ENCODE measurements at places on chromosomes 11 and 22.

- no peak for DNase-seq
Observed at GRCh38 chr11:72789493-72790131, 4.2 kb downstream of the STARD10 start.

DNA sequence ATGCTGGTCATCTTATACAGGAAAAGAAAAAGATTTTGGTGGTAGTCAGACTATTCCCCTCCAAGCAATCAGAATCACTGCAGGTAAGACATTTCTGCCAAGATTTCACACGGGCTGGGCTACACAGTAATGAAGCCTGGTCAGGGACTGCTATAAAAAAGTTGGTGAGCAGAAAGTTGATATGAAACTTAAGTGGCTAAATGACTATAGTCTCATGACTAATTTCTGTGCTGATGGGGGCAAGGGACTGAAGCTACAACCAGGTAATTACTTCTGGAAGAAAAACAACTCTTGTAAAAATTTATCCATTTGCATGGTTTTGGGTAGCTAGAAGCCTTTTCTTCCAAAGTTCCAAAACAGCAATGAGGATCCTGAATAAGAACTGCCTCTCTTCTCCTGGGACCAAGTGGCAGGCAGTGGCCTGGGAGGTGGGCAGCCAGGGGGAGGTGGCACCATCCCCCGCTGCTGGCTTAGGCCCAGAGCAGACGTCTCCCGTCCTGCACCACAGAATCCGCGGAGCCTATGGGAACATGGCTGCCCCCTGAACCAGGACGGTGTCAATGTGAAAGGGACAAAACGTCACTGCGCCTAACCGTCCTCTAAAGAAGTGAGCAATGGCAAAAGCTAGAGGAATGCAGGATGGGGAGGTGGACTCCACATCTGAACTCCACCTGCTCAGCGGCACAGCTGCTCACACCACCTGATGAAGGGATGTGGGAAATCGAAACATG, 122.6 kb upstream of the LMO1 start:
- DNase-seq, result no peak

GRCh38 chr11:132452616-132453015, 1079.7 kb downstream of the OPCML start:
- no peak for DNase-seq

DNA sequence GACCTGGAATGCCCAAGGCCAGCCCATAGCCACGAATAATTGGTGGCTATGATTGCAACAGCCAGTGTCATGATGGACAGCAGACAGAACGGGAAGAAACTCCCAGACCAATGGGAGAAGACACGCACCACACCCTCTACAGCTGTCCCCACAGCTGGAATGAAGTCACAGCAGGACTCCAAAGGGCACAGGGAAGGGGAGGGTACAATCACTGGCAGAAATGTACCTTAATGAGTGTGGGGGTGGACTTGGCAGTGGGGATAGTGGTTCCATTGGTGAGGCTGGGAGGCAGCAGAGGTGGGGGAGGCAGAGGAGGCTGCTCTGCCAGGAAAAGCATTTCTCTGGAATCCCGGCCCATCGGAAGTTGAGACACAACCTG, 52.9 kb downstream of the SGSM3 start:
- no peak for DNase-seq

- no peak for DNase-seq
Observed at GRCh38 chr11:32713496-32713895, 81.0 kb downstream of the CCDC73 start.

DNA sequence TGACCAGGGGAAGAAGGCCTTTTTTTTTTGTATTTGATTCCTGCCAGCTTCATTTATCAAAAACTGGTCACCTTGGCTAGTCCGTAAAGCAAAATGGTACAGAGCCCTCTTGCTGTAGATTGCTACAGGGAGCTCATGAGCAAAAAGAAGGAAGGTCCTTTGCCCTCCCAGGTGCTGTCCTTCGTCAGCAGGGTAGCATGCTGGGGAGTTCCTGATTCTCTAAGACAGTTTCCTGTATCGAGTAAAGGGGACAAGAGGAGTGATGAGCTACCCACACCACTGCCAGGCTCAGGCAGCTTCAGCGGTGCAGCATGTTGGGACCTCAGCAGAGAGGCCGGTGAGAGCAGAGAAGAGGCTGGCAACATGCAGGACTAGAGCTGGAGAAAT, 67.8 kb upstream of the CSNK2A3 start:
- DNase-seq, result no peak

DNA sequence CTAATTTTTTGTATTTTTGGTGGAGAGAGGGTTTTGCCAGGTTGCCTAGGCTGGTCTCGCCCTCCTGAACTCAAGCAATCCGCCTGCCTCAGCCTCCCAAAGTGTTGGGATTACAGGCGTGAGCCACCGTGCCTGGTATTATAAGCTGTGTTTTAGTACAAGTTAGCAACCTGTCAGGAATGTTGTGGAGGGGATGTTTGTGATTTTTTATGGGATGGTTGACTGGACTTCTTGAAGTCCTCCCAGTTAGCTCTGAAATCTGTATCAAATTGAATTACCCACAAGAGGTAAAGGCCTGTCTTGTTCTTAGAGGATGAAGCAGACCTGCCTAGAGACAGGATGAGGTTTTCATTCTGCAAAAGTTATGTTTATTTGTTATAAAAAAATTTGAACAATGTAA, 34.1 kb upstream of the IL18BP start:
- no peak for DNase-seq

GRCh38 chr11:18853086-18853720, 61.6 kb upstream of the PTPN5 start:
- DNase-seq, result no peak

- DNase-seq, result no peak
Observed at GRCh38 chr11:7874056-7874455, 57.0 kb downstream of the OR10A6 start.

DNA sequence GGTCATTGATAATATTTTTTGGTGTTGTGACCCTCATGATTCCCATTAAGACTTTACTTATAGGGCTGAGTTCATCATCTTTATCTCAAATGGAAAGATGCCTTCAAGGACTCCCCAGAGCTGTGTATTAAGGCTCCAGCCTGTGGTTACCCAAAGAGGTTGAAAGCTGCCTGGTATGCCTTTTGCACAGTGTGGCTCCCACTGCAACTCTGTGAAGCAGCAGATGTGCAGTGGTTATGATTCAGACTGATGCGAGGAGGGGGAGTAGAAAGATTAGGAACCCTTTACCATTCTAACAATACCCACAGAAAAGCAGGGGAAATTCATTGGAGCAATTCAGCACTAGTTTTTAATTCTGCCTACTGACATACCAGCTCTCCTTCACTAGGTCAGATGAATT, 560.0 kb downstream of the INSC start:
- DNase-seq, result no peak

DNA sequence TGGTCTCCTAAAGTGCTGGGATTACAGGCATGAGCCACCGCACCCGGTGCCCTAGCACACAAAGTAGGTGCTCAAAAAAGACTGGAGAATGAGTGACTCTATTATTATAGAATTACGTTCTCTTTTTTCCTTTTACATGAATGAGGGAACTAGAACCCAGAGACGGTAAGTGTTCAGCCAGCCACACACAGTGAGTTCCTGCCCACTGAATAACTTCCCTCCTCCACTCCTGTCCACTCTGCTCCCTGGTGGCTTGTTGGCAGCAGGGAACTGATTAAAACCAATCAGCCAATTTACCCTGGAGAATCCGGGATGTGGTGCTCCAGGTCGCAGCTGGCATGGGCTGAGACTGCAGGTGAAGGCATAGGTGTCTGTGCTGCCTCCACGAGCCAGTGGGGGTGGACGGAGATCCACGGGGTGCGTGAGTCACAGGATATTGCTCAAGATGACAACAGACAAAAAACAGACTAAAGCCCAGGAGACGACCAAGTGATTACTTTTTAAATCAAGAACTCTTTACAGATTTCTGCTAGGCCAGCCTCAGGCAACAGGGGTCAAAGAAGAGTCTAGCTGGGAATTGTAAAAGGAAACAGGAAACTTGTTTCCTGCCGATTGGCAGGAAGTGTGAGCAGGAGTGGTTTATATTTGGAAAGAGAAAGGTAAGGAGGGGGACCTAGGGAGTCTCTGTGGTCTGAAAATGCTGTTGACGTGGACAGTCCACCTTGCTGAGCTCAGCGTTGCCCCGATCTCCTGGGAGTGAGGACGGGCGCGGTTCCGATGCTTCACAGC, 95.2 kb upstream of the TP53I11 start:
- DNase-seq, result no peak

DNA sequence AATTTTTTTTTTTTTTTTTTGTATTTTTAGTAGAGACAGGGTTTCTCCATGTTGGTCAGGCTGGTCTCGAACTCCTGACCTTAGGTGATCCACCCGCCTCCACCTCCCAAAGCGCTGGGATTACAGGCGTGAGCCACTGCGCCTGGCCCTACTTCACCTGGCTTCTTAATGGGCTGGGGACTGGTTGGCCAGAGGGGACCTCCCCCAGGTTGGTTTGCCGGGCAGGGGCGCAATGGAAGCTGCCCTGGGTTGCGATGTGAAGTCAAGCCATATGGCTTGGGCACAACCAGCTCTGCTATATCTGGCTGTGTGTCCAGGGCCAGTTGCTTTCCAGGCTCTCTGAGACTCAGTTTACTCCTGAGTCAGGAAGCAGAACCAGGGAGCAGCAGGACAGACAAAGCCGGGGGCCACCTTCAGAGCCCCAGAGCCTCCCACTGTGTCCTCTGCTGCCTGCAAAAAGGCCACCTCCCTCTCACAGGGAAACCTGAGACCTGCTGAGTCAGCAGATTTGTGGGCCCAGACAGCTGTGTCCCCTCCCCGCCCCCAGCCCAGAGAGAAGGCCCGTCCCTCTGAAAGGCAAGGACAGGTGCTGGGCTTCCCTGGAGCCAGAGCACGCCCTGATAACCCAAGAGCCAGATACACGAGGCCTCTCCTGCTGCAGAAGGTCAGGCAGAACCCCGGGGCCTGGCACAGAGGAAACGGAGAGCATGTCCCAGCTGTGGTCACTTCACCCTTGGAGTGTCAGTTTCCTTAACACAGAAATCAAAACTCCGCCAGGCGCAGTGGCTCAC, 29.2 kb upstream of the DAGLA start:
- DNase-seq, result no peak

GRCh38 chr22:46113910-46114517, 36.3 kb upstream of the PPARA start:
- DNase-seq, result no peak

DNA sequence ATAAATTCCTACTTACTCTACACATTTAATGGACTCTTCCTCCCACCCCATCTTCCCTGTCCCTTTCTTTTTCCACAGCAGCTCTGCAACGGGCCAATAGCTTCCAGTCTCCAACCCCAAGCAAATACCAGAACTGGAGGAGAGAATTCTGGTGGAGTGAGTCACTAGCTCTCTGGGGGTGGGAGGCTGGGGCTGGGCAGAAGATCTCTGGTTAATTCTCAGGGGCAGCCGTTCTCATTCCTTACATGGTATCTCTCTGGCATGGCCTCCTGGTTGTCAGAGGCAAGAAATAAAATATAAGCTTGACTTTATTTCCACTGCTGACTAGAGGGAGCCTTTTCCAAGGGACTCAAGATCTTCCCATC, 90.4 kb upstream of the PARVA start:
- peak; percentile 1 for DNase-seq

DNA sequence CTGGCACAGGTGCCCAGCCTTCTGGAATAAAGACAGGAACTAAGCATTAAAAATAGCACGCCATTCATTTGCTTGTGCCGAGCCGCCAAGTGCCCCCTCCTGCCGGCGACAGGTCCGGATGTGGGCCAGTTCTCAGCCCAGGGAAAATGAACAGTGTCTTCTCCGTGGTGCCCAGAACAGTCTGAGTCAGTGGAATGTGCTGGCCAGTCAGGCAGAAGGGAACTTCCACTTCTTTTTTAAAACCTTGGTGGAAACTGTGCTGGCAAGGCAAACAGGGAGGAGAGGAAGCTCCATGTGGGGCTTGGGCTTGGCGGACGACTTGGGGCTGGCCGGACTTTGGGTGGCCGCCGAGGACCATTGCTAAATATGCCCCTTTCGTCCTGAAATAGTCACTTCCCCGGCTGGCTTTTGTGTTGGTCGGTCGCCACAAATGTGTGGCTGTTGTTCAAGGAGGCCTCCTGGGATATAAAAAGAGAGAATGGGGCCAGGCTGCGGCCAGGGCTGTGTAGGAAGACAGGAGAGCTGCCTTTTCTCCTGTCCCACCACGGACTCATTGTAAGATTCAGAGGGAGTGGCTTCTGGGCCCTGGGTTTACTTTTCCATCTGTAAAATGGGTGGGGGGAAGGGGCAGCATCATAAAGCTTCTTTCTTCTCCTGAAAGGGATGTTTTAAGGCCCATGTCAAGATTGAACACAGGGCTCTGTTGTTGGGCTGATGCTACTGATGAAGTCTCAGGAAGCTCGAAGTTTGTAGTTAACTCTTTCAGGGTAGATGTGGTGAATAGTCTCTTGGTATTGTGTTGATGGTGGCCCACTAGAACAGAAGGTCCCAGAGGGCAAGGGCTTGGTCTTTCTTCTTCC, 101.0 kb downstream of the PTPRJ start:
- DNase-seq, result no peak

DNA sequence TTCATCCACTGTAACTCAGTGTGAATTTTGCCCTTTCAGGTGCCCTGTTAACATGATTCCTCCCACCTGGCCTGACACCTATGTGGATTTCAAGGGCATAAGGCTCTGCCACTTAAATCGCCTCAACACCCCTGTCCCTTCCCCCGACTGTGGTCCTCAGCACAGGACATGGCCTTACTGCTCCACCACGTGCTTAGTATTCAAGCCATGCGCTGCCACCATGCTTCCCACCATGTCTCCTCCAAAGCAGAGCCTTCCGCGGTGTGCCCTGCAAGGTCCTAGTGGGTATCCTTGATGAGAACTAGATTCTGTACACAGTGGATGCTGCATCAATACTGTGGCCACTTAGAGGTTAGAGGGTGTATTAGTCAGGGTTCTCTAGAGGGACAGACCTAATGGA, 51.9 kb downstream of the BUD13 start:
- DNase-seq, result no peak

GRCh38 chr11:129933891-129934290, 38.5 kb upstream of the NFRKB start:
- DNase-seq, result no peak

DNA sequence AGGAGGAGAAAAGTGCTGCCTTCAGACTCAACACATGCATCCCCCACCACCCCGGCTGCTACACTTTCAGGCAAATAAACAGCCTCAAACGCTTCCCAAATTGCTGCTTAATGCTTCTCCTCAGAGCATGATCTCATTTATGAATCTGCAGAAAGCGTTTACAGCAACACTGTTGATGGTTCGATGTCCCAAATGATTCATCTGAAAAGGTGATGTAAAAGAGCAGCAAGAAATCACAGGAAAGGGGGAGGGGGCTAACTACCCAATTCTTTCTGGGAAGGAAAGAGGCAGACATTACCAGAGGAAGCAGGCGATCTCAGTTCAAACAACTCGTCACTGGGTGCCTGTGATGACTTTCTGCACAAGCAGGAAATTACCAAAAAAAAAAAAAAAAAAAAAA, 119.6 kb downstream of the TENM4 start:
- DNase-seq, result no peak

- DNase-seq, result no peak
Observed at GRCh38 chr22:46156031-46156430, 5.7 kb downstream of the PPARA start.

DNA sequence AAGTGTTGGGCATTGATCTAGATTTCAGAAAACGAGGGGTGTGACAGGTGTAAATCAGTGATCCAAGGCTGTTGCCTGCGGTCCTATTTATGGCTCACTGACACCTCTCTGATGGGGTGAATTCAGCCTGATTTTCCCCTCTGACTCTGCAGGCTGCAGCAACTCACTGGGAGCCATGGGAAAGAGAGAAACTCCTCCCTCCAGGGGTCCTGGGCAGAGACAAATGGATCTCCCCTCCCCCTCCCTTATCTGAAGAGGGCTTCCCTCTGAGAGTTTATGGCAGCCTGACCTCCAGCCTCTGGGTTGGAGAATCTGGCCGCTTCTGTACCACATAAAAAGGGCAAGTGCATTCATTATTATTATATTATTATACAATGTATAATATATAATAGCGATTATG, 1.8 kb upstream of the PKNOX2 start:
- DNase-seq, result no peak

- DNase-seq, result no peak
Observed at GRCh38 chr22:46136486-46137217, 13.7 kb upstream of the PPARA start.
